G401 (cell line): ENCODE measurements at places on chromosomes 12 and 14. TPM values are rescaled to one million over a fixed set of nuclear protein-coding genes. Genes with fewer than 3 reads are reported as not detected.

DNA sequence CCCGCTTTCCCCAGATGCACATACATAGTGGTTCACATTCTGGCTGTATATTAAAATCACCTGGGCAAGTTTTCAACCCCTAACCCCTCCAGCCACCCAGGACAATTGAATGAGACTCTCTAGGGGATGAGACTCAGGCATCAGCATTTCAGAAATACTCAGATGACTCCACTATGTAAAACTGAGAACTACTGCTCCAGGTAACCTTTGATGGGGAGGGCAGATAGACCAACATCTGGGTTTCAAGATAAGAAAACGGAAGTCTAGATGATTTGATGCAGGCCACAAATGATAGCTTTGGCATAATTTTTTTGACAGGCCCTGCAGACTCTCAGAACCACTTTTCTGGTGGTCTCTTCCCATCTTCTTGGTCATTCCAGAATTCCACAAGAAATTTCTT lies 341.1 kb downstream of the EMP1 start:
- no peak for DNase-seq

DNA sequence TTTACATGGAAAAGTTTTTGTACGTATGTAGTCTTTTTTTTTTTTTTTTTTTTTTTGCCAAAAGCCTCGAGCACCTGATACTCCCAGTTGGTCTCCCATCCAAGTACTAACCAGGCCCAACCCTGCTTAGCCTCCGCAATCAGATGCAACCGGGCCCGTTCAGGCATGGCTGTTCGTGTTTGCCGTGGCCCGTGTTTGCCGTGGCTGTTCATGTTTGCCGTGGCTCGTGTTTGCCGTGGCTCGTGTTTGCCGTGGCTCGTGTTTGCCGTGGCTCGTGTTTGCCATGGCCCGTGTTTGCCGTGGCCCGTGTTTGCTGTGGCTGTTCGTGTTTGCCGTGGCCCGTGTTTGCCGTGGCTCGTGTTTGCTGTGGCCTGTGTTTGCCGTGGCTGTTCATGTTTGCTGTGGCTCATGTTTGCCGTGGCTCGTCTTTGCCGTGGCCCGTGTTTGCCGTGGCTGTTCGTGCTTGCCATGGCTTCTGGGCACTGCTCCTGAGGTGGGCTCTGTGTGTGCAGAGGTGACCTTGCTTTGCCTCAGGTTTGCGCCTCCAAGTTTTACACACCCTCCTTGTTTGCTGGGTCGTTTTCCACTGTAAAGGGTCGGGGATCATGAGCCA lies 26.8 kb upstream of the MMP17 start:
- DNase-seq = no peak

- DNase-seq = no peak
Observed at GRCh38 chr14:100686858-100687257, 39.8 kb upstream of the DLK1 start.

- DNase-seq = no peak
Observed at GRCh38 chr14:65502676-65503124, 90.2 kb downstream of the FUT8 start.

DNA sequence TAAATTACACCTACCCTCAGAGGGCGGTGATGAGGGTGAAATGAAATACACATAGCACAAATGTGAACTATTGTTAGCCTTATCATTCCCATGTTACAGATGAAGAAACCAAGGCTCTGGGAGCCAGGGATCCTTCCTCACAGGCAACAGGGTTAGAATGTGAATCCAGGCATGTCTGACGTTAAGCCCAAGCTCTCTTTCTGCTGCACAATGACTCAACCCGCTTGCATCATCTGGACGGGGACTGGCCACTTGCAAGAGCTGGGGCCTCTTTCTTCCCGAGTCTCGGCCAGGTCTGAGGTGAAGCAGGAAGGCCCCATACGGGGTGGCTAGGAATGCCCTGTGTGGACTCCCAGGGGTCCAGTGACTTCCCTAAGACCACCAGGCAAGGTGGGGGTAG lies 105.2 kb downstream of the RBM19 start:
- DNase-seq = no peak

GRCh38 chr14:21092273-21093011 lies 6.0 kb downstream of the ZNF219 start:
- DNase-seq = peak; percentile 72

DNA sequence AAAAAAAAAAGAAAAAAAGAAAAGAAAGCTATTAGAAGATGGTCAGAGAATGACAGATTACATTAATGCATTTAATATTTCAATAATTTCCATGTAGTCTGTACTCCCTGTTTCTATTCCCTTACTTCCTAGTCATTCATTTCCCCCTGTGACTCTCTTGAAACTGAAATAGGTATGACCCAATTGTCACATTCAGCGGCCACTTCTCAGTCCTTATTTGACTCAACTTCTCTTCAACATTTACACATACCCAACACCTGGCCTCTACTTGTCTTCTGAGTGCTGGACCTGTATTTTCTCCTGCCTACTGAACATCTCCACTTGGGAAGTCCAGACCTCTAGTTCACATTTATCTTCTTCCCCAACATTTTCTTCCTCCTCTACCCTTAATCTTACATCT lies 7.2 kb downstream of the EEA1 start:
- no peak for DNase-seq

Gene RASAL1
- 3.1 and 3.3 TPM in 2 replicates for total RNA-seq

- no peak for DNase-seq
Observed at GRCh38 chr12:58184212-58184611, 242.8 kb downstream of the ATP23 start.

DNA sequence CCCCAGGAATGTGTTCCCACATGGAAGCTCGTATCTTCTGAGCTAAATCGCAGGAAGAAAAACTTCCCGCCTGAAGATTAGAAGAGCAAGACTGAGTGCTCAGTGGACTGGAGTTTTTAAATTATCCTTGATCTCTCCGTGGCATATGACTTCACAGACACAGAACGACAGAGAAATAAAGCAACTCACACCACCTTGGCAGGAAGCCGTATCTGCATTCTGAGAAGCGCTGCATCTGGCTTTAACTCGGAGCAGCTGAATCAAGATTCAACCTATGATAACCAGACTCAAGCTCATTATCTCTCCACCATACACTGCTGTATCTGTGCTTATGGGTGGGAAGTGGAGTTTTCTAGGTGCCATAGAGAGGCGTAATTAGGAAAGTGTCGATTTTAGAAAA lies 1482.7 kb downstream of the AACS start:
- DNase-seq = no peak

GRCh38 chr14:100767003-100767787 lies 40.5 kb downstream of the DLK1 start:
- no peak for DNase-seq

DNA sequence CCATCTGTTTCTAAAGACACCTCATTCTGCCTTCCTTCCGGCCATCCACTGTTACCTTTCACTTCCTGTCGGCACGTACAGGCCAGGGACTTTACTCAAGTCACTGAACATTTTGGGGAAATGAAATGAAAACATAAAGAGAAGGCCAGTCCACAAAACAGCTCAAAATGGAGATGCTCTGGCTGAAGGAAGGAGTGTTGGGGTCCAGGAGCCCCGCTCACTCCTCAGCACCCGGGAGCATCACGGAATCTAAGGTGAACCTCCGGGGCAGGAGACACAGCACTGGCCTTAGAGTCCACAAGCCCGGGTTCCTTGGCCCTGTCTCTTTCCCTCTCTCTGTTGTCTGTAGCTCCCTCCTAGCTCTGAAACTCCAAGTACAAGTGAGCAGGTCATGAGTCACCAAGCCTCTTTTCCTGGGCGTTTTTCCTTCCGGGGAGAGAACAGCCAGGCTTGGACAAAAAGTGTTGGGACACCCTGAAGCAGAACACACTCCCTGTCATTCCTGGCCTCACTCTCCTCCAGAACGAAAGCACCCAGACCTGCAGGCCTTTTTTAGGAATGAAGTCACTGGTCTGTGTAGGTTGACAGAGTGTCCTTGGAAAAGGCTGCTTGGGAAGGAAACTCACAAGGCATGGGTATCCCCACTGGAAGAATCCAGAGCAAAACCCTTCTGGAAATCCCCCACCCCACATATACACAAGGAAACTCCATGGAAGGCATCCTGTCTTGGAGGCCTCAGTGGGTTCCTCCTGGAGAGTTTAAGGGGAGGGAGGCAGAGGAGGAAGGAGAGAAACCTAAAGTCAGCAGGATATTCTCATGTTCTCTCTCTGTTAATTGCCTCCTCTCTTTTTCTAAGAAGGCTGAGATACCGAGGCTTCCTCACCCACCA lies 245.3 kb downstream of the ZFP36L1 start:
- no peak for DNase-seq

GRCh38 chr12:93230326-93230720 lies 147.4 kb upstream of the NUDT4 start:
- no peak for DNase-seq

Gene BEST3
- total RNA-seq = 0.61 TPM in 1 of 2 replicates, not detected in the other

GRCh38 chr14:98498019-98498885 lies 773.7 kb downstream of the BCL11B start:
- DNase-seq = no peak

Gene WSCD2
- 0.31 TPM in 1 of 2 replicates, not detected in the other for total RNA-seq

Gene ASB2
- total RNA-seq = 7.9 and 9.9 TPM in 2 replicates

- DNase-seq = peak; percentile 90
Observed at GRCh38 chr14:104878582-104878981, 13.5 kb downstream of the CEP170B start.

GRCh38 chr12:55025508-55025907 lies 5.7 kb downstream of the NEUROD4 start:
- no peak for DNase-seq

Gene NOXRED1
- total RNA-seq = not detected in 2 replicates

Gene MAP3K9
- total RNA-seq = 3.3 and 3.8 TPM in 2 replicates

- no peak for DNase-seq
Observed at GRCh38 chr12:96912943-96913342, 5.9 kb downstream of the NEDD1 start.

DNA sequence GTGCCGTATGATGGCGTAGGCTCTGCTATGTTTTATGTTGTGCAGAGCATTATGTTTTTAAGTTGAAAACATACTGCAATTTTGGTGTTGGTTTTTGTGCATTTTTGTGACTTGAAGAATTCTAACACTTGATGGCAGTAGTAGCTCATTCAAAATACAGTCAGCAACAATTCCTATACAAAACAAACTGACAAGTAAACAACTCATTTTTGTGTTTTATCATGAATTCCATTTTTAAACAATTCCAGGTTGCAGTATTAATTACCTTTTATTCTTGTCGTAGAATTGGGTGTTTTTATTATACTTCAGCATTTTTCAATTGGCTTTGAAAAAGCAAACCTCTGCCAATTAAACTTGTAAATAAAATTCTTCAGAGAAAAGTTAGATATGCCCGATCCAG lies 4.1 kb upstream of the CCER1 start:
- DNase-seq = peak; percentile 25

GRCh38 chr12:14883686-14884085 lies 2.0 kb downstream of the MGP start:
- peak; percentile 90 for DNase-seq

Gene SOX5
- total RNA-seq = not detected in 2 replicates

DNA sequence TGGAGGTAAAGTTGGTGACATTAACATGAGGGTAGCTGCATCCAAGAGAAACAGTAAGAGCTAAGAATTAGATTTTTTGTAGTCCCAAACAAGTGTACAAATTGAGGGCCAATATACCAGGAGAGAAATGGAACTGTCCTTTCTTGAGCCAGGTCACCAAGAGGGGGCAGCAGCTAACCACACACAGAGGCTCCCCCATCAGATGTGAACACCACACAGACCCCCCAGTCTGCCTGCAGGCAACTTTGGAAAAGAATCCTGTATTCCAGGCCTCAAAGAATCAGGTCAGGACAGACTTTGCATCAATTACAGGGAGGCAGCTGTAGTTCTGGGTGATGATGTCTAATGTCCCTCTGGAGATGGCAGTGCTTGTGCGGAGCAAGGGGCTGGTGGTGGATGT lies 77.9 kb downstream of the SPTB start:
- peak; percentile 69 for DNase-seq

Gene STAC3
- 0.14 TPM in 1 of 2 replicates, not detected in the other for total RNA-seq

DNA sequence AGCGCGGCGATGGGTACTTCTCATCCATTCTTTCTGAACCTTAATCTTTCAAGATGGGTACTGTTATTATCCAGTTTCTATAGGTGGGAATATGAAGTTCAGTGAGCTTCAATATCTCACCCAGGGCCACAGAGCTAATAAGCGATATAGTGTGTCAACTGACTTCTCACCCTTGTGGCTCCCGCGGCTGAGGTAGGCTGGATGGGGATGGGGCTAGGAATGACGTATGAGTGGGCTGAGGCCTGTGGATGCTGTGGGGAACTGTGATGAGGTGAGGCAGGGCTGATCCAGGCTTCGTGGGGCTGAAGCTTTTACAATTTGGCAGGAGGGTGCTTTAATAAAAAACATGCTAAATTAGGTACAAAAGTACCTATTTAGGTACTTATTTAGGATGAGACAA lies 32.9 kb upstream of the ATP23 start:
- DNase-seq = no peak

Gene SPX
- 0.47 and 4.2 TPM in 2 replicates for total RNA-seq

GRCh38 chr12:78240827-78241226 lies 410.1 kb downstream of the NAV3 start:
- no peak for DNase-seq

GRCh38 chr12:51351913-51352532 lies 5.5 kb upstream of the CELA1 start:
- peak; percentile 40 for DNase-seq

Gene C12orf50
- total RNA-seq = not detected in 2 replicates

GRCh38 chr12:51922762-51923505 lies 15.6 kb downstream of the ACVRL1 start:
- DNase-seq = no peak
